ENCODE measurements at places on chromosomes 7 and 10.

- DNase-seq = no peak
Measured at GRCh38 chr7:16491148-16491547, 25.6 kb upstream of the SOSTDC1 start.

DNA sequence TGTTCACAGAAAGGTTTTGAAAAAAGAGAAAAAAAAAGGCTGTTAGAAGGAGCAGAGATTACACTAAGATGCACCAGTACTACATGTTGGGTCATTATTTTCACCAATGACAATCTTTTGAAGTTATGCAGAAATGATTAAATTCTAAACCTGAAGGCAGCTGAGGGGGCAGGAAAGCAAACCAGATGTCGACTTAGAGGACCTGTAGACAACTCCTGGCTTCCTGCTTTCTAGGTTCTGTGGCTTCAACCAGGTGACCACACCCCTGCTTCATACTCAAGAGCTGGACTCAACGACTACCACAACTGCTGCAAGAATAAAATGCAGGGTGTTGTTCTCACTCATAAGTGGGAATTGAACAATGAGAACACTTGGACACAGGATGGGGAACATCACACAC is 30.0 kb downstream of the MYOF start:
- no peak for DNase-seq

GRCh38 chr7:1103789-1104515 is 16.0 kb downstream of the GPER1 start:
- DNase-seq = no peak

DNA sequence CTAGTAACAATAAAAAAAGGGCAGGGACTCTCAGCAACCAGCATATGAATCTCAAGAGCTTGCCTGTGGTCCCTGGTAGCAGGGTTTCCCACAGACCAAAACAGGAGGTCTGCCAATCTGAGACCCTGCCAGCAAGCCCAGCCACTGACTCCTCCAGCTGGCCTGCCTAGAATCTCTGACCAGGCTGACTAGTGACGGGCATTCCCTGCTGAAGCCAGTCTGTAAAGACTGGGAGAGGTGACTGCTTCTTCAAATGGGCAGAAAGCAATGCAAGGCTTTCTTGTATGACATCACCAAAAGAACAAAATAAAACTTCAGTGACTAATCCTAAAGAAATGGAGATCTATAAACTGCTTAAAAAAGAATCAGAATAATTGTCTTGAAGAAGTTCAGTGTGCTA is 249.4 kb downstream of the TCF7L2 start:
- no peak for DNase-seq

GRCh38 chr7:95536656-95537311 is 51.0 kb downstream of the ASB4 start:
- DNase-seq = no peak

GRCh38 chr7:41630741-41631140 is 72.1 kb downstream of the INHBA start:
- peak; percentile 17 for DNase-seq

DNA sequence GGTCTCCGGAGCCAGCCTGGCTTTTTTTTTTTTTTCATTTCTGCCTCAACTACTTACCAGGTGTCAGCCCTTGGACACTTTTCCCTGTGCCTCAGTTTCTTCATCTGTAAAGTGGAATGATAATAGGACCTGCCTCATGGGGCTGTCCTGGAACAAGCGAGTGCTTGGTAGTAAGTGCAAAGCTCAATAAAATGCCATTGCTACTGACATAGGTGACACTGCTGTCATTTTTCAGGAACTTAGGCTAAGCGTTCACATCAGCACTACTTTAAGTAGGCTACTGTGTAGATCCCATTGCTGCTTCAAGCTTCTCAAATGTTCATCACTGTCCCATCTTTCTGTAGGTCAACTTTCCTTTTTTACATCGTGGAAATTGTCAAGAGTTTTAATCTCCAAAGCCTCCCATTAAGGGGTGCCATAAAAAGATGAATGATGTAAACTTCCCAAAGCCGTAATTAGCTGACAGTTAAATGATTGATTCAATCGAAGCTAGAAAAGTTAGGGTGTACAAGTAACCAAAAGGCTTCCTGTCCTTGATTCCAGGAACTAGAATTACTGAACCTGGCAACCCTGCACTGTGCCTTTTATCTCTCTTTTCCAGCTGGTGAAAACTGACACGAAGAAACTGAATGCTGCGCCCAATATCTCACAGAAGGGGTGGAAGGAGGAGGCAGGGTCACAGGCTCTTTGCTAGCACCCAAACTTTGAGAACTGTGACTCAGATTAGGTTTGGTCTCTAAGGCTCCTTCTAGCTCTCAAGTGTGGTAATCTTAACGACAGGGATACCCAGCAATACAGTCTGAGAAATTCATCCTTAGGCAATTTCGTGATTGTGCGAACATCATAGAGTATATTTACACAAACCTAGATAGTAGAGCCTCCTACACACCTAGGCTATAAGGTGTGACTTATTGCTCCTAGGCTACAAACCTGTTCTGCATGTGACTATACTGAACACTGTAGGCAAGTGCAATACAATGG is 861 bp upstream of the USP6NL start:
- no peak for DNase-seq

GRCh38 chr10:79627075-79627474 is 16.3 kb downstream of the SFTPA1 start:
- no peak for DNase-seq

DNA sequence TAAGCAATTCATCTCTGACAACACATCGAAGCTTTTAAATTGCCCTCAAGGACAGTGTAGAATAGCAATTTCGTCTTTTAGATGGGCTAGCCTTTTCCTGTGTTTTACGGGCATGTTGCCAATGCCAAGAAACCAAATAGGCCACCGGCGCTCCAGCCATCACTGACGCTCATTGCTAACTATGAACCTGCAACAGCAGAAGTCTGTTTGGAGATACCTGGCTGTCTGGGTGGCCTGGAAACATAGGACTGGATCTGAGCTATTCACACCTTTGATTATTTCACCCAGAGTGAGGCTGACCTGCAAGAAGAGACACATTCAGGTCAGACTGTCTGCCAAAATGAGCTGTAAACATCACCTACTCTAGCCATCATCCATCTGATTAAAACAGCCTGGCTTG is 12.0 kb downstream of the KPNA7 start:
- no peak for DNase-seq

GRCh38 chr7:156445997-156446761 is 194.4 kb upstream of the RNF32 start:
- DNase-seq = no peak

DNA sequence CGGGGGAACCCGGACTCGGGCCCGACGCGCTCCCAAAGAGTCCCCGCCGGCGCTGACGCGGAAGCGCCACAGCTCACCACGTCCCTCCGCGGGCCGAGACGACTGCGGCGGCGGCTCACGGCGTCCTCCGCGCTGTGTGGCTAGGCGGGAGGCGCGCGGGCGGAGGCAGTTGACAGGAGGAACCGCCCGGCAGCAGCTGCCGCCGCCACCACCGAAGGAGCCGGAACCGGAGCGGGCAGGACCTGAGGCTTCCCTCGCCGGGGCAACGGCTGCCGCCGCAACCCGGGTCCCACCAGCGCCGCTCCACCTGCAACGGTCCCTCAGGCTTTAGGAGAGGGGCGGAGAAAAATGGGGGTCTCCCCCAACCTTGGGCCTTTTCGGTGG is 334 bp downstream of the ZNF800 start:
- DNase-seq = no peak

DNA sequence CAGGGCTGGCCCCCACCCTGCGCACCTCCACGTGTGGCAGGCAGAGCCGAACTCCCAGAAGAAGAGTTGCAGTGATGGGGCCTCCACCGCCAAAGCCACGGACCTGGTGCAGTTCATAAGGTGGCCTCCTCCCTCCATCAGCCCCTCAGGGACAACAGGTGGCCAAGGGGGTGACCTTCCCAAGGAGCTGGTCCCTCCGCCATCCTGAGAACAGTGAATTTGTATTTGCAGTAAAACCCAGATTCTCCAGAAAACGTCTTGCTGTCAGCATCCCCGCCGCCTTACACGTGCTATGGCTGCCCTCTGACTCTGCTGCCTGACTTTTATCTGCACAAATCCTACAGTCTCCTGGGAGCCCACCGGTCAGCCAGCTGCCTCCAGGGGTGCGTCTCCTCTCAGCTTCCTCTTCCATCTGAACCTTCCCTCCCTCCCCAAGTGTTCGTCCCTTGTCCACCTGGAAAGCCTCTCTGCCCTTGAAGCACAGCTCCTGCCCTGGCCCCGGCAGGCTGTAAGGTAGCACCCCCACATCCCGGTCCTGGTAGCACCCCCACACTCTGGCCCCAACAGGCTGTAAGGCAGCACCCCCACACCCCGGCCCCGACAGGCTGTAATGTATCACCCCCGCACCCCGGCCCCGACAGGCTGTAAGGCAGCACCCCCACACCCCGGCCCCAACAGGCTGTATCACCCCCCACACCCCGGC is 311.8 kb downstream of the PTPRN2 start:
- no peak for DNase-seq

DNA sequence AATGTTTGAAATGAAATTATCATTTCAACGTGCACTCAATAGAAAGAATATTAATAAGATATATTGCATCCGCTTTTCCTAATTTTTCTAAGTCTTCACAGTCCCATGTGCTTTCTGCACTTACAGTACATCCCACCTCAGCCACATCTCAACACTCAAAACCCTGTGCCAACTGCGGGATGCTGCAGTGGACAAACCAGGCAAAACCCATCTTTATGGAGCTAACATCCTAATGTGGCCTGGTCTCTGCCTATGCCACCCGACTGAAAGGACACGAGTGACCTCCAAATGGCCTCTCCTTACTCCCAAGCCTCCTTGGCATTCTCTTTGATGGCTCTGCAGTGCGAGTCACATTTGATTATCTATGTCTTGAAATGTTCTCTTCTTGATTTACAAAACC is 57.4 kb upstream of the ADRB1 start:
- DNase-seq = no peak

DNA sequence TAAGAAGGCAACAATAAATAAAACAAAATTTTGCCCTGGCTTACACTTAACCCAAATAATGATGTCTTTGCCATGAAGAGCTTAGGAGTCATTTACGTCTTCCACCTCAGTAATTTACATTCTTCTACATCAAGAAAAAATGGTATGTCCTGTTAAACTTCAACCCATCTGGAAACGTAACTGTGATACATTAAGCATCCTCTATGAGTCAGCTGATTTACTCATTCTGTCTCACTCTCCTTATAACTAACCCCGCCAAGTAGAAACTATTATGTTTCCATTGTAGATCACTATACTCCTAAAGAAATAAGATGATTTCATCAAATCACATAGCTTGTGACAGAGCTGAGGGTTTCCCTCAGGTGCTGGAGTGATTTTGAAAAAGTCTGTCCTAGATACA is 330.7 kb downstream of the CDC14C start:
- no peak for DNase-seq

DNA sequence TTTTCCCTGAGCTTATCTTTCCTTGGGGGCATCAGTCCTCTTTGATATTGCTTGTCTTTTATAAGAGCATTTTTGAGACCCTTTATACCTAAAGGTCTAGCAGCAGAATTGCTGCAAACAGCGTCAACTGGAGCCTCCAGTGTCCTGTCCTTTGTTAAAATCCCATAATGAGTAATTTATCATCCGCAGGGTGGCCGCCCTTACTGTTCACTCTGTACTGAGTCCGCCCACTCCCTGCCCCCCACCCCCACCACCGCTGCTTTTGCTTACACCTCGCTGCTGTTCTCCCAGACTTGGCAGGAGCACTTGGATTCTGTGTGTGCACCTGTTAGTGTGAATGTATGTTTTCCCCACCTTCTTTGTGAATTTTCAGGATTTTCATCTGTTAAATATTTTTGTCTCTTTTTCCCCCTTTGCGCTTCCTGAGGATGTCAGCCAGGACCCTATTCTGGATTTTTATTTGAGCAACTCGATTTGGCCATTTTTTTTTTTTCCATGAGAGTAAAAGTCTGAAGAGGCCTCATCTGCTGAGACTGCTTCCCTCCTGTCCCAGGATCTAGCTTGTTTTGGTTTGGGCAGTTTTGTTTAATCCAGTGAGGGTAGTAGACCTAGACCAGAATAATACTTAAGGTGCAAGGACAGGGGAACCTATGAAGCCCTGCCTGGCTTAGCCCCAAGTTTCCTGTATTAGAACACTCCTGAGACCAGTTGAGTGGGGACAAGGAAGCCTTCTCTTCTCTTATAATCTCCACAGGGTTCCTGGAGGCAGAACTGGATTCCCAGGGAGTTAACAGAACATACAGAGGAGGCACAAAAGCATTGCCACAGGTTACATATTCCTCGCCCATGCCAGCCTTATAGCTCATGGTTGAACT is 8.2 kb downstream of the AGFG2 start:
- no peak for DNase-seq

DNA sequence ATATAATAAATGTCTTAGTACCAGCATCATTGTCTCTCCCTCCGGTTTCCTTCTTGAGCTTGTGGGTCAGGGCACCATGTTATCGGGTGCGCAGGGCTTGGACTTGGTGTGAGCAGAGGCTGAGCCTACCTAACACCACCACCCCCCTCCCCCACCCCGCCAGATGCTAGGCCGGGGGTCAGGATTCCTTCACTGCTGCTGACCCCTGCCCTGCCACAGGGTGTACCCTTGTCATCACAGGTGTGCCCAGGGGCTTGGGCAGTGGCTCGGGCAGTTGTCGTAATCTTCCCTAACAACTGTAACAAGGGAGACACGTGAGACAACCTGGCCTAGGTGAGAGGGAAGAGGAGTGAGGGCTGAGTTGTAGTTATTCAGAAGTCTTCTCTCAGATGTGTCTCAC is 12.6 kb upstream of the NFKB2 start:
- DNase-seq = no peak

DNA sequence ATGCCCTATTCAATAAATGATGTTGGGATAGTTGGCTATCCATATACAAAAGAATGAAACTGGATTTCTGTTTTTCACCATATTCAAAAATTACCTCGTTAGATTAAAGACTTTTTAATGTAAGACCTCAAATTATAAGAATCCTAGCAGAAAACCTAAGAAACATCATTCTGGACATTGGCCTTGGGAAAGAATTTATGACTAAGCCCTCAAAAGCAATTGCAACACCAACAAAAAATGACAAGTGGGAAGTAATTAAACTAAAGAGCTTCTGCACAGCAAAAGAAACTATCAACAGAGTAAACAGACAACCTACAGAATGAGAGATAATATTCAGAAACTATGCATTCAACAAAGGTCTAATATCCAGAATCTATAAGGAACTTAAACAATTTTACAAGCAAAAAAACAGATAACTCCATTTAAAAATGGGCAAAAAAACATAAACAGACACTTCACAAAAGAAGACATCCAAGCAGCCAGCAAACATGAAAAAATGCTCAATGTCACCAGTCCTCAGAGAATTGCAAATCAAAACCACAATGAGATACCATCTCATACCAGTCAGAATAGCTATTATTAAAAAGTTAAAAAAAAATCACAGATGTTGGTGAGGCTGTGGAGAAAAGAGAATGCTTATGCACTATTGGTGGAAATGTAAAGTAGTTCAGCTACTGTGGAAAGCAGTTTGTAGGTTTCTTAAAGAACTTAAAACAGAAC is 309.8 kb downstream of the AHR start:
- DNase-seq = no peak

GRCh38 chr10:122703483-122704448 is 4.1 kb upstream of the C10orf120 start:
- no peak for DNase-seq

DNA sequence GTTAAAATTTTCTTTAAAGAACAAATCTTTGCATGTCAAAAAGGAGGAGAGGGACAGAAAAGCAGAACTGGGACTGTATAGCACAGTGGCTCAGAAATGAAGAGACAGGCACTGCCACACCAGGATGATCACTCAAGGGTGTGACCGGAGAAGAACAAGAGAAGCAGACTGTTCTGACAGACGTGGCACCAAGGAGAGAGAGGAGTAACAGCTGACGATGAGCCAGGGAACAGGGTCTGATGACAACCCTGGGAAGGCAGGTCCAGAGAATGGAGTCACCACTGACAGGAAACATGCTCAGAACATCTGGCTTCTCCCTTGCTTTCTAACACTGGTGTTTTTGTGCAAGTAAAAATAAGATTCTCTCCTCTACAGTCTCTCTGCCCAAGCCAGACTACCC is 14.6 kb upstream of the VAX1 start:
- no peak for DNase-seq

Measured in iPS DF 19.7 (cell line).